ENCODE measurements at places on chromosomes 7 and 10.
A peak's percentile ranks its signal among the peaks of the same experiment; 100 is the strongest.

GRCh38 chr10:101182936-101183335 is 46.3 kb downstream of the LBX1 start:
- no peak for DNase-seq

- DNase-seq: no peak
Measured at GRCh38 chr7:70347463-70348254, 749.4 kb downstream of the AUTS2 start.

DNA sequence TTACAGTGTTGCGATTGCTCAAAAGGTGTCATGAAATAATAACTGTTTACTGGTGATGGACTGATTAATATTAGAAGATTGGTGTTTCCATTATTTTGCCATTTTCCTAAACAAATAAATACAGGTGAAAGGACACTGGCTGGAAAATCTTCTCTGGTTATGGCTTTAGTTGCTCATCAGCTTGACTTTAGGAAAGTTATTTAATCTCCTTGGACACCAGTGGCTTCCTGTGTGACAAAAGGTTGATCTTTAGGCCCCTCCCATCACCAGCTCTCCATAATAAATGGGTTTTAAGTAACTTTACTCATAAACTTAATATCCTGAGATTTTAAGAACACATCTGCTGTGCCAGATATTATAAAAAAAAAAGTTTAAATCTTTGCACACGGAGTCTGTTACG is 737 bp downstream of the CABCOCO1 start:
- DNase-seq: peak; percentile 5

DNA sequence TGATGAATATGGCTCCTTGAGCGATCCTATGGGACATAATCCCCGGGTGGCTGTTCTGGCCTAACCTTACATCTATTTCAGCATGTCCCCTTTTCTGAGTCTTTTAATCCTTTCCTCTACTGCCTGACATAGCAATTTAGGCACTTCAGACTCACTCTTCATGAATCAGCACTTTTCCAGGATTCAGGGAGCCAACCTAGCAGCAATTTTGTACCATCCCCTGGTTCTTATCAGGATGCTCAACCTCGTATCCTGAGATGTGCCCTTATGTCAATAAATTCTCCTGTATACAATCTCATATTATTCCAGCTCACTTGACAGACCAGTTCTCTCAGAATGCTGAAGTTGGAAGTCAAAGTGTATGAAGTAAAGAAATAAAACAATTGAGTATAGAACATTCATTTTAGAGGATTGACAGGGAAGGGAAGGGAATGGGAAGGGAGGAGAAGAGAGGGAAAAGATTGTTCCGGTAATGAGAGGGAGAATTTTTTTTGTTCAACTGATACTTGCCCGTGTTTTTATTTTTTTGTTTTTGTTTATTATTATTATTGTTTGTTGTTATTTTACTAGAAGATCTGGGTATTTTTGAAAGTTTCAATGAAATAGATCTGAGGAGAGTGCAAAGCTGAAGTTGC is 8.2 kb upstream of the ZC3HAV1 start:
- DNase-seq: no peak

DNA sequence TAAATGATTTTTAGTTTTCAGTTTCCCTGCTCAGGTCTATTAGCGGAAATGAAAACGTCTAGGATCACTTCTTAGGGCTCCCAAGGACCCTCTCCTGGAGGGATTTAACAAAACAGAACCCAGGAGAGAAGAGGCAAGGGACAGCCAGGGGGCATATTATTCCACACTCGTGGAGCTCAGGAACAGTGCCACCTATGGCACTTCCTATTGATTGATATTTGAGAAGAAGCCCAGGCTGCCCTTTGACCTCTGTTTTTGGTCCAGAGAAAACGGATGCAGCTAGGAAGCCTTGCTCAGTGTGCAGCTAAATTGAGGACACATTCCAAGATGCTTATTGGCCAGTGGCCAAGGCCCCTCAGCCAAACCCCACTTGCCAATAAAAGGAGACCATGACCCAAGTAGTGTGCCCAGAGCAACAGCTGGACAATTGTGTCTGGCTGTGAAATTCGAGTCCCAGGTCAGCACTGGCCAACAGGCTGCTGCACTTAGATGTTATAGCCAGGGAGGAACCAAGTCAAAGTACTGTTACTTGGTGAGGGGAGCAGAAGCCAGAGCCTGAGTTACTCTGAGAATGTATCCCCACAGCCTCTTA is 24.0 kb upstream of the GPNMB start:
- no peak for DNase-seq

GRCh38 chr7:17498230-17498629 is 199.8 kb downstream of the AHR start:
- DNase-seq: no peak

DNA sequence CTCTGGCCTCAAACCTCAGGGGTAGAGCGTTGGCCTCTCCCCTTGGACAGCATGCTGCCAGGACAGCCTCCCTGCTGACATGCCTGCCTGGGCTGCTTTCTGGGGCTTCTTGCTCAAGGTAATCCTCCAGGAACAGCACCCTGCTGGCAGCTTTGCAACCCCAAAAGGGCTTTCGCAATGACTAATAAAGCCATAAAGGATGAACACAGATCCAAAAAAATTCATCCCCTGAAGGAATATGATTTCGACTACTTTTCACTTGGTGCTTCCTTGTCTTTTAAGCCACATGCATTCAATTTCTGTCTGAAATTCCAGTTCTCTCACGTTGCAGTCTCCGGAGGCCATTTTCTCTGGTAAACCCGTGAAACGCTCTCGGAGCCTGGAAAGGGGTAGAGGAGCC is 15.1 kb upstream of the SH3PXD2A start:
- peak; percentile 38 for DNase-seq

GRCh38 chr7:120998996-120999565 is 10.6 kb downstream of the CPED1 start:
- DNase-seq: no peak

Measured in cardiac fibroblast (primary cell).